ENCODE measurements at places on chromosomes 7 and 10. TPM values are rescaled to one million over a fixed set of nuclear protein-coding genes. Genes with fewer than 3 reads are reported as not detected.

DNA sequence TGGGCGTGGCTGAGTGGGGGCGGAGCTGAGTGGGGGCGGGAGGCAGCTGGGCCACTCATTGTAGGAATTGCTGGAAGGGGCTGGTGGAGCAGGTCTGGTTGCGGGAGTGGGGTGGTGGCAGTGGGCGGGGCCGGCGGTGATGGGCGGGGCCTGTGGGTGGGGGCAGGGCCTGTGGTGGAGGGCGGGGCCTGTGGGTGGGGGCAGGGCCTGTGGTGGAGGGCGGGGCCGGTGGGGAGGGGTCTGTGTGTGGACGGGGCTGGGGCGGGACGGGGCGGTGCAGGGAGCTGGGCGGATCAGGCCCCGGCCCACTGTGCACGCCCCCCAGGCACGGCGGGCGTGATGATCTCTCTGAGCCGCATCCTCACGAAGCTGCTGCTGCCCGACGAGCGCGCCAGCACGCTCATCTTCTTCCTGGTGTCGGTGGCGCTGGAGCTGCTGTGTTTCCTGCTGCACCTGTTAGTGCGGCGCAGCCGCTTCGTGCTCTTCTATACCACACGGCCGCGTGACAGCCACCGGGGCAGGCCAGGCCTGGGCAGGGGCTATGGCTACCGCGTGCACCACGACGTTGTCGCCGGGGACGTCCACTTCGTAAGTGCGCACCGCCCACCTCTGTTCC is 14.0 kb downstream of the SLC29A4 start:
- no peak overlapping the region for H3K27ac ChIP-seq
- H3K4me3 ChIP-seq: no peak overlapping the region
- no peaks in the 10 kb centered on the region for H3K4me1 ChIP-seq
- H3K36me3 ChIP-seq: no peaks in the 10 kb centered on the region

GRCh38 chr7:157276731-157277562 is 59.9 kb upstream of the DNAJB6 start:
- H3K27me3 ChIP-seq: no peaks in the 10 kb centered on the region
- peak; percentile 44 for DNase-seq
- no peak overlapping the region for H3K4me3 ChIP-seq
- peaks cover 17% of the 10 kb centered on the region for H3K4me1 ChIP-seq
- no peak overlapping the region for H3K27ac ChIP-seq

- peaks cover 4% of the 10 kb centered on the region for H3K4me1 ChIP-seq
- H3K27ac ChIP-seq: no peak overlapping the region
- H3K36me3 ChIP-seq: peaks cover 7% of the 10 kb centered on the region
- peak overlapping the region; percentile 80 for H3K4me3 ChIP-seq
Observed at GRCh38 chr7:33109758-33110238, 594 bp upstream of the RP9 start.

- H3K4me1 ChIP-seq: no peaks in the 10 kb centered on the region
- H3K4me3 ChIP-seq: no peak overlapping the region
- H3K27me3 ChIP-seq: no peaks in the 10 kb centered on the region
- H3K27ac ChIP-seq: no peak overlapping the region
- H3K36me3 ChIP-seq: peaks cover 93% of the 10 kb centered on the region
Observed at GRCh38 chr10:100253041-100253440, 14.4 kb downstream of the CWF19L1 start.

- H3K4me1 ChIP-seq: peaks cover 6% of the 10 kb centered on the region
- H3K27me3 ChIP-seq: peaks cover 48% of the 10 kb centered on the region
- H3K27ac ChIP-seq: no peak overlapping the region
- peak; percentile 55 for DNase-seq
- no peak overlapping the region for H3K4me3 ChIP-seq
Observed at GRCh38 chr10:49161411-49161997, 26.7 kb downstream of the TMEM273 start.

- H3K4me1 ChIP-seq: no peaks in the 10 kb centered on the region
- DNase-seq: no peak
- no peak overlapping the region for H3K4me3 ChIP-seq
- no peaks in the 10 kb centered on the region for H3K27me3 ChIP-seq
- no peak overlapping the region for H3K27ac ChIP-seq
Observed at GRCh38 chr7:18708204-18708603, 212.7 kb downstream of the HDAC9 start.

- no peaks in the 10 kb centered on the region for H3K27me3 ChIP-seq
- DNase-seq: peak; percentile 34
- no peak overlapping the region for H3K27ac ChIP-seq
- H3K4me1 ChIP-seq: no peaks in the 10 kb centered on the region
- H3K4me3 ChIP-seq: no peak overlapping the region
Observed at GRCh38 chr10:28711041-28711440, 33.7 kb downstream of the BAMBI start.

DNA sequence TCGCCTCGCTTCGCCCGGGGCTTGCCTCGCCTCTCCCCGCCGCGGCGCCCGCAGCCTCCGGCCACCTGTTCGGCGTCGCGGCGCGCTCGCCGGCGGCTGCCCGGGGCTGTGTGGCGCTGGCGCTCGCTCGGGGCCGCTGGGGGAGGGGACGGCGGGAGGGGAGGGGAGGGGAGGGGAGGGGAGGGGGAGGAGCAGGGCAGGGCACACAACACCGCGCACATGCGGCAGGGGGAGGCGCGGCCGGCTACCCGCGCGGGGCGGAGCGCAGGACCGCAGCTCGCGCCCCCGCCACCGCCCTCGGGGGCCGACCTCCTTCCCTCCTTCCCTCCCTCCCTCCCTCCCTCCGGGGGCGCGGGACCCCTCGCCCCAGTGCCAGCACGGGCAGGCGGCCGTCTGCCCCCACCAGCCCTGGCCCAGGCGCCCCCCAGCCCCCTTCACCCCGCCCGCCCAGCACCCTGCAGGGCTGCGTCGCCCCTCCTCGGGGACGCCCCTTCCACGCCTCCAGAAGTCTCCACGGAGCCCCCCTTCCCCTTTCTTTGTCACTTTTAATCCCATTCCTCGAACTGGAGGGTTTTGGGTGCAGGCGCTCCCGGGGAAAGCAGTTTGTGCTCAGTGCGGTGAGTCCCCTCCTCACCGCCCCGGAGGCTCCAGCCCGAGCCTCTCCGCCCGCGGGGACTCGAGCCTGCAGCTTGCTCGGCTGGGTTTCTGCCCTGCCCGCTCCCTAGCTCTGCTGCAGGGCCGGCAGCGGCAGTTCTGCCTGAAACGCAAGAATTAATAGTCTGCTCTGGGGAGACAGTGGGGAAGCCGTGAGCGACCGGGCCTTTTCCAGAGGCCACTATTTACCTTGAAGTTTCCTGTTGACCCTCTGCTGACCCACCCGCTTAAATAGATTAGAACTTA is at the start of gene PARD3:
PARD3 (minus strand) TSS at position 112 of the 900 bp plus-strand sequence. CDS start 301 bp downstream, outside the sequence.
- H3K4me3 ChIP-seq: peak within 1 kb of the TSS; percentile 83
- no peaks in the 10 kb centered on the region for H3K27me3 ChIP-seq
- DNase-seq: peak; percentile 42
- peak within 1 kb of the TSS; percentile 75 for H3K27ac ChIP-seq
- H3K36me3 ChIP-seq: peaks cover 5% of the 10 kb centered on the region
- H3K4me1 ChIP-seq: peaks cover 34% of the 10 kb centered on the region

DNA sequence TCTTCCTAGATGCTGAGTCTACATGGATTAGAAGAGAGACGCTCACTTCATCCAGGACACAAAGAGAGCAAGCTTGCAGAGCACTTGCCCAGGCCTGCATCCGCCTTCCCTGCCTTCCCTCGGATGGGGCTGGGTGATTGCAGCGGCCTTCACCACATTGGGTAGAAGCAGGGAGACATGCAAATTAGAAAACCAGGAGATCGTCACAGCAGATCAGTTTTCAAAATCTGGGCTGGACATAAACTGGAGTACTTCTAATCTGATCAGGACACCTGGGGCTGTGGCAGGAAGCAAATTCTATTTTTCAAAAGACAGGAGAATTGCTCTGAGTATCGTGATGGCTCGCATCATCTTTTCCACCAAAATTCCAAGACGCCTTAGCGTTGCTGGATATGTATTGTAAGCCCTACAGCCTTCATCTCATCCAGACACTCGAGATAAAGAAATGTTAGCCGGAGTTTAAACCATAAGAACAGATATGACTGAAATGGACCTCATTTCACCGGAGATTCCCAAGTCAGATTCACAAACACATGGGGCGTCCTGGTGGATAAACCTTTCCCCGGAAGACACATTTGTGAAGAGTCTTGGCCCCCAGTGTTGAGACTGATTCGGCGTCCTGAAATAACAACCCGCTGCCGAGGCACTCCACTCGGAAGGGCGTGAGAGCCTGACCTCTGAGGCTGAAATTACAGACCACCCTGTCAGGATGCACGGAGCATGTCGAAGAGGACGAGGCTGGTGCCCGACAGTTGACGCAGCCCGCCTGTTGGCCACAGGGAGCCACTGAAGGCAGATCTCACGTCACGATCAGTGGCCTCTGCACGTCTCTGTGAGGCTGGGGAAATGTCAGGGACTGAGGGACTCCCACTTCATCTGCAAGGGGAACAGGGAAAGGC is 91.2 kb upstream of the PARD3 start:
- peak overlapping the region; percentile 75 for H3K27ac ChIP-seq
- no peak overlapping the region for H3K4me3 ChIP-seq
- H3K36me3 ChIP-seq: no peaks in the 10 kb centered on the region
- H3K4me1 ChIP-seq: peaks cover 9% of the 10 kb centered on the region
- no peaks in the 10 kb centered on the region for H3K27me3 ChIP-seq

- H3K36me3 ChIP-seq: peaks cover 36% of the 10 kb centered on the region
- peaks cover 17% of the 10 kb centered on the region for H3K4me1 ChIP-seq
- no peaks in the 10 kb centered on the region for H3K27me3 ChIP-seq
- no peak overlapping the region for H3K4me3 ChIP-seq
Observed at GRCh38 chr10:31906039-31906438, 22.6 kb downstream of the ARHGAP12 start.

- peaks cover 25% of the 10 kb centered on the region for H3K4me1 ChIP-seq
- no peaks in the 10 kb centered on the region for H3K36me3 ChIP-seq
- H3K27ac ChIP-seq: no peak overlapping the region
- H3K27me3 ChIP-seq: peaks cover 24% of the 10 kb centered on the region
- H3K4me3 ChIP-seq: no peak overlapping the region
Observed at GRCh38 chr7:100893318-100893895, 2.3 kb downstream of the ACHE start.

GRCh38 chr7:27670676-27671075 is 8.0 kb upstream of the HIBADH start:
- H3K4me1 ChIP-seq: peaks cover 17% of the 10 kb centered on the region
- DNase-seq: no peak
- no peaks in the 10 kb centered on the region for H3K27me3 ChIP-seq
- no peak overlapping the region for H3K4me3 ChIP-seq

DNA sequence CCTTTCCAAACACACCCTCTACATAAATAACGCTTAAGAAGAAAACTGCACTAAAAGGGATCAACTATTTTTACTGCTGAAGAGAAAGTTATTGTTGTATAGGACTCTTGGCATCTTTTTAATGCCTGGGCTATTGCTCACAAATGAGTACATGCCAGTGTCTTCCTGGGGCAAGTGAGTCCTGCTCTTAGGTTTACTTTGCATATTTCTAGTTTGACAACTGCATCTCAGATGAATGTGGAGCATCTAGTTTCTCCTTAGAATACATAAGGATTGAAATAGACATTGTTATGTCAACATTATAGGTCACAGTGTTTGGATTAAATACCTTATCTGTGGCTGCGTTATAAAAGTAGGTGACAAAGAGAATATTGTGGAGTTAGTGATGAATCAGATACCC is 44.5 kb downstream of the PSMC2 start:
- DNase-seq: no peak
- no peak overlapping the region for H3K4me3 ChIP-seq

DNA sequence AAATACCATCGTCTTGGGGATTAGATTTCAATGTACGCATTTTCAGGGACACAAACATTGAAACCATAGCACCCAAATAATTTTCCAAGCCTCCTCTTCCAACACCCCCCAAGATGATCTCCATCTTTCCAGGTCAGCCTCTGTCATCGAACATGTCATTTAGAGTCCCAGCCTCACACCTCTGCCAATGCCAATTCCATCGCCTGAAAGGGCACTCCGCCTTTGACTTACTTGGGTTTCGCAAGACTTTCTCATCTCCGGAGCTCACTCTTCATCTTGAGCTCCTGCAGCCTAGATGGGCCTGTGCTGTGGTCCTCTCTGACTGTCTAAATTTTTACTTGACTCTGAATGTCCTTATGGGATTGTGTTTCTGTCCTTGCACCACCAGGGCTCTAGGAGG is 10.4 kb upstream of the FAM241B start:
- DNase-seq: no peak
- no peaks in the 10 kb centered on the region for H3K4me1 ChIP-seq
- H3K27ac ChIP-seq: no peak overlapping the region
- H3K27me3 ChIP-seq: peaks cover 15% of the 10 kb centered on the region
- H3K4me3 ChIP-seq: no peak overlapping the region

GRCh38 chr10:71077796-71078453 is 134.4 kb upstream of the UNC5B start:
- DNase-seq: no peak
- H3K27me3 ChIP-seq: peaks cover 41% of the 10 kb centered on the region
- H3K4me3 ChIP-seq: no peak overlapping the region
- H3K4me1 ChIP-seq: peaks cover 5% of the 10 kb centered on the region
- no peak overlapping the region for H3K27ac ChIP-seq

The METTL27 gene
- total RNA-seq: 4.4 TPM

The STEAP1 gene
- total RNA-seq: 3.1 TPM

The GPR37 gene
- total RNA-seq: 1.9 TPM

The HMX2 gene
- not detected for total RNA-seq

The INTS1 gene
- total RNA-seq: 86.3 TPM

The SLC16A9 gene
- total RNA-seq: 0.54 TPM

The ARHGEF35 gene
- 0.93 TPM for total RNA-seq

All from MCF 10A (cell line).